H1 (cell line): ENCODE measurements at places on chromosomes 12 and 14. TPM values are rescaled to one million over a fixed set of nuclear protein-coding genes. Genes with fewer than 3 reads are reported as not detected.

DNA sequence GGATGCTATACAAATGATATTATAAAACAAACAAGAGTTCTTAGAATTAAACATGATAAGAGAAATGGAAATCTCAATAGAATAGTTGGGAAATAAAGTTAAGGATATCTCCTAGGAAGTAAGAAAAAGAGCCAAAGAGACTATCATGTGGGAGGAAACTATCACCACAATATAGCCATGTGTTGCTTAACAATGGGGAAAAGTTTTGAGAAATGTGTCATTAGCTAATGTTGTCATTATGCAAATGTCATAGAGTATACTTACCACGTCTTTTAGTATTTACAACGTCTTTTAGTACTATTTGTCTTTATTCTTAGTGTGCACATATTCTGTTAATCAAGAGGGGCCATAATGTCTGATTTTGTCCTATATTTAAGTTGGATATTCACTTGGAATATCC lies 58.7 kb downstream of the ZNF641 start:
- no peak for DNase-seq

- no peak for DNase-seq
Measured at GRCh38 chr12:45626965-45627364, 102.5 kb upstream of the ARID2 start.

- DNase-seq: no peak
Measured at GRCh38 chr14:57998766-57999165, 132.9 kb upstream of the SLC35F4 start.

- no peak for DNase-seq
Measured at GRCh38 chr12:68861890-68862289, 53.9 kb downstream of the MDM2 start.

GRCh38 chr12:110694330-110694901 lies 5.5 kb upstream of the HVCN1 start:
- no peak for DNase-seq

DNA sequence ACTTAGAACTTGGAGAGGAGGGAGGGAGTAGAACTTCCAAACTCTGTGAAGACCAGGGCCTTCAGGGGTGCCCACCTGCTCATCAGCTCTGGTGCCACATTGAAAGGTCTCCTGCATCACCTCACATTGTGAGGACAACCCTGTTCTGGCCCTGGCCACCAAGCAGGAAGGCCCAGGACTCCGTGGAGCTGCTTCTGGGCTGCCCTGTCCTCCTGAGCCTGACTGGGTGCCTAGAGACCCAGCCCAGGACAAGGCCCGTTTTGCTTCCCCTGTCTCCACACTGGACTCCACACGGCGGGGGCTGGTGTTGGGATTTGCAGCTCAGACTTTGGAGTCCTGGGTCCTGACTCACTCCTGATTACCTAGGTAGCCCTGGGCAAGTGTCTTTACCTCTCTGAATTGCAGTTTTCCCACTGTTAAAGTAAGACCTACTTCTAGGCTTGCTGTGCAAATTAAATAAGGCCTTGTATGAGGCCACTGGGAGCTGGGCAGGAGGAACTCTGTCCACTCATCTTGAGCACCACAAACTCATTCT lies 12.5 kb upstream of the KRT82 start:
- DNase-seq: no peak

DNA sequence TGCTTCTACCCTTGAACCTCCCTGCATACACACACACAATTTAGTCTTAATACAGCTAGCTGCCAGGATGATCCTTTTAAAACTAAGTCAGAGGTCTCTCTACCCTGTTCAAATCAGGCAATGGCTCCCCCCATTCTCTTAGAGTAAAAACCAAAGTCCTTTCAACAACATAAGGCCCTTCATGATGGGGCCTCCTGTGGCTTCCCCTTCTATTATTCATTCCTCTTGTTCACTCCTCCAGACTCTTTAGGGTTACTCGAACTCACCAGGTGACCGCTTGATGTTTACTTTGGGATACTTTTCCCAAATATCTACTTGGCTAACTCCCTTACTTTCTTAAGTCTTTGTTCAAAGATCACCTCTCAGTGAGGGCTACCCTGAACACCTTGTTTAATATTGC lies 30.4 kb downstream of the DENND5B start:
- no peak for DNase-seq

DNA sequence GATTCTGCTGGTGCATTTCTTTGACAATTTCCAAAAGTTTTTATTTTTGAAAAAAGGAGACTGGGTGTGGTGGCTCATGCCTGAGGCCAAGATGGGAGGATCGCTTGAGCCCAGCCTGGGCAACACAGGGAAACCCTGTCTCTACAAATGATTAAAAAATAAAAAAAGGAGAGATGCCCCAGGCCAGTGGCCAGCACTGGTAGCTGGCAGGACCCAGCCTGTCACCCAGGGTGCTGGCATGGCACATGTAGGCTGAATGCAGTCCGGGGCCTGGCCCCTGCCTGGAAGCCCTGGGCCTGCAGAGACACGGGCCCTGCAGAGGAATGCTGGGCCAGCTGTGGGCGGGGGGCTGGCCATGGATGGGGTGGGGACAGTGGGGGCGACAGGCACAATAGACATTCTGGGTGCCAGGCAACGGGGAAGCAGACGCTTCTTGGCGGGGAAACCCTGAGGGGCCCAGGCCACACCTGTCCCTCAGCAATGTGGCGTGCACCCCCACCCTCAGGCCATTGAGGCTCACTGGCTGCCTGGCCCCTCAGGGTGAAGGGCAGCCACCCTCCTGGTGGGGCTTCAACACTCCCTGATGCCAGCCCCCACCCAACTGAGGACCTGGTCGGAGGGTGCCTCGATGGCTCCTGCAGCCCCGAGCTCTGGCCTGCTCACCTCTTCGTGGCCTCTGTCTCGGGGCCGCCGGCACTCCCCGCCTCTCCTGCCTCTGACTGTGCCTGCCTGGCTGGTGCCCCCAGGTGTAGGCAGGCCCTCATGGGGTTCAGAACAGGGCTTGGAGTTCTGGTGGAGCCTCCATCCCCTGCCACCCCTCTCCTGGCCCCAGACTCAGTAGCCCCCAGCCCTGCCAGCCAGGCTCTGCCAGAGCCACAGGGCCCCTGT lies 12.1 kb downstream of the TRMT61A start:
- no peak for DNase-seq

DNA sequence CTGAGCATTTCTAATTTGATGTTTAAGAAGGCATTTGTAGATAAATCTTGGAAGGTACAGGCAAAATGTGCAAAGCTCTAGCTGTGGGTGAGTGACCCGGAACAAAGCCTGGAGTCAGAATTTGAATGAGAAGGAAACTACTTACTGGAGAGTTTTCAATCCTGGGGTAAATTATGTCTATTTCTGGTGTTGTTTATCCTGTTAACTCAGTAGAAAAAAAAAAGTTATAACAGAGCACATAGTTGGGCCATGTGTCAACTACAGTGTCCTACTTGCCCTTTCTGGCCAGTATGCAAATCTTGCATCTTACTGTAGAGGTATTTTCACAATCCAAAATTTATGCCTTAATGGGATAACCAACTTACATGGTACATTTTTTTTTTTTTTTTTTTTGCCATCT lies 182.3 kb downstream of the SYNE2 start:
- DNase-seq: no peak

- DNase-seq: no peak
Measured at GRCh38 chr14:50095895-50096294, 20.5 kb downstream of the VCPKMT start.

DNA sequence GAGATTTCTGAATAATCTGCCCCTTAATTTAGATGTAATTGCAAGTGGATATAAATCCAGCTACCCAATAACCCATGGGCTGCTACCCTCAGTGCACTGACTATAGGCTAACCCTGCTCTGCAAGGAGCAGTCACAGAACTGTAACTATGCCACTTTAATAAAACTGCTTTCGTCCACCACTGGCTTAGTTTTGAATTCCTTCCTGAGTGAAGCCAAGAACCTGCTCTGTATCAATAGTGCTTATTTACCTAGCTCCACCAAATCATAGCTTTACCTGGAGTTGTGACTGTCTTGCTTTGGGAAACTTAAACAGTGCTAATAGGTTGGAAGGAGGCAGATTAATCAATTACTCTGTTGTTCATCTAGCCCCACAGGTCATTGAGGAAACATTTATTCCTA lies 1524.4 kb upstream of the SEL1L start:
- DNase-seq: no peak

GRCh38 chr12:49716553-49716952 lies 9.3 kb upstream of the FMNL3 start:
- DNase-seq: no peak

DNA sequence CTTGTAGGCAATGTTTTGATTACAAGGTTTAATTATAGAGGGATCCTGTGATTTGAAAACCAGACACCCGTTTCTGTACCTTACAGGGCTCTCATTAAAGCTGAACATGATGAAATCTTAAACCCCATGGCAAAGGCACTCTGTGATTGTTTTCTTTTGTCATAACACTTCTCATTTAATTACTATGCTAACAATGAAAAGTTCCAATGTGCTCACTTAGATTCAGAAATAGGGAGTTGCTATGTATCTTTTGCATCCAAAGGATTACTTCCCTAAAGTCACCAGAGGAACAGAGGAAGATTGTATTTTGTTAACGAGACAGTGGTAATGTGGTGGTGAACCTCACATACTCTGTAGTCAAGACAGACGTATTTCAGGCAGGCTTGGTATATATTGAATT lies 81.5 kb upstream of the MYF6 start:
- no peak for DNase-seq

GRCh38 chr12:113049976-113050742 lies 6.4 kb upstream of the DTX1 start:
- no peak for DNase-seq

GRCh38 chr12:125300249-125300648 lies 235.0 kb downstream of the AACS start:
- DNase-seq: no peak

- DNase-seq: no peak
Measured at GRCh38 chr12:67698672-67699581, 50.4 kb downstream of the DYRK2 start.

DNA sequence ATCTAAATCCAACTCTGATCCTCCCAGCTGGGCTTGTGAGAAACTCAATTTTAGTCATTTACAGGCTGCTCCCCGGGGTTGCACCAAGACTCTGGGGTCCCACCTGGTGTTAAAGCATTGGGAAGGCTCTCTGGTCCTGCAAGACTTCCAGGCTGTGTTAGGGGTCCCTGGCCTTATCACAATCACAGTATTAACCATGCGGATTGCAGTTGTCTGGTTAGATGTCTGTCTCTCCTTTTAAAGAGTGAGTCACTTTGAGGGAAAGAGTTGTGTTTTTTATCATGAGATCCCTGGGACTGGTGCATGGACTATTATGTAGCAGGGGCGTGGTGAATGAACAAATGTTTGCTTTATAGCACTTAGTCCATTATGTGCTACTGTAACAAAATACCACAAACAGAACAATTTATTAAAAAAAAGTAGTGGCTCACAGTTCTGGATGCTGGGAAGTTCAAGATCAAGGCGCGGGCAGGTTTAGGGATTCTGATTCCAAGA lies 531.4 kb downstream of the FUT8 start:
- DNase-seq: no peak

DNA sequence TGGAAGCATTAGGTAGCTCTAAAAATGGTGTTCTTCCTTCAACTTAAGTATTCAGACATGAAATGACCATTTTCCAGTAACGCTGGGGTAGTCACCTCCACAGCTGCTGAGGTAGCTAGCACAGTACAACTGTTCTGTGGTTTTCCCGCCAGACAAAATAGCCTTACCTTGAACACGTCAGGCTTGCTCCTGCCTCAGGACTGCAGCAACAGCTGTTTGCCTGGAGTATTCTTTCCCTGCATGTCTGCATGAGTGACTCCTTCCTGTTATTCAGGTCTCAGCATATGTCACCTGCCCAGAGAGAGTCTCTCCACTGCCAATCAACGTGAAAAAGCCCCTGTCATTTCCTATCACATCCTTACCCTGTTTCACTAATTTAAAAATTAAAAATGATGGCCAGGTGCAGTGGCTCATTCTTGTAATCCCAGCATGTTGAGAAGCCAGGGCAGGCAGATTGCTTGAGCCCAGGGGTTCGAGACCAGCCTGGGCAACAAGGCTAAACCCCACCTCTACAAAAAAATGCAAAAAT lies 37.9 kb downstream of the WDR89 start:
- DNase-seq: no peak

- no peak for DNase-seq
Measured at GRCh38 chr12:68646484-68646883, 35.8 kb downstream of the RAP1B start.

DNA sequence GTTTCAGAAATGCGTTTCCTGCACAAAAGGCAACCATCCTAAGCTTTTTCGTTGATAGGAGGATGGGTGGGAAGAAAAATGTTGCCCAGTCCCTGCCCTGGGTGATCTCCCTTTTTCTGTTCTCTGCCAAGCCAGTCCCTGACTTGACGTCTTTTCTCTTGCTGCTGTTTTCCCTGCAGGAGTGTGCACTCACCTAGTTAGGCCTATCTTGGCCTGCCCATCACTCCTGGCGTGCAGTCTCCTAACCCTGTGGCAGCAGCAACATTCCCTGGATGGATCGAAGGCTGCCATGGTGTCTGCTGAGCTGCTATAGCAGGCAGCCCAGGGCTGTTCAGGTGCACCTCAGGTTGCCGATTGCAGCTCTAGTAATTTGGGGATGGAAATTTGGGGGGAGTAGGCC lies 1.2 kb downstream of the UNC119B start:
- DNase-seq: no peak

DNA sequence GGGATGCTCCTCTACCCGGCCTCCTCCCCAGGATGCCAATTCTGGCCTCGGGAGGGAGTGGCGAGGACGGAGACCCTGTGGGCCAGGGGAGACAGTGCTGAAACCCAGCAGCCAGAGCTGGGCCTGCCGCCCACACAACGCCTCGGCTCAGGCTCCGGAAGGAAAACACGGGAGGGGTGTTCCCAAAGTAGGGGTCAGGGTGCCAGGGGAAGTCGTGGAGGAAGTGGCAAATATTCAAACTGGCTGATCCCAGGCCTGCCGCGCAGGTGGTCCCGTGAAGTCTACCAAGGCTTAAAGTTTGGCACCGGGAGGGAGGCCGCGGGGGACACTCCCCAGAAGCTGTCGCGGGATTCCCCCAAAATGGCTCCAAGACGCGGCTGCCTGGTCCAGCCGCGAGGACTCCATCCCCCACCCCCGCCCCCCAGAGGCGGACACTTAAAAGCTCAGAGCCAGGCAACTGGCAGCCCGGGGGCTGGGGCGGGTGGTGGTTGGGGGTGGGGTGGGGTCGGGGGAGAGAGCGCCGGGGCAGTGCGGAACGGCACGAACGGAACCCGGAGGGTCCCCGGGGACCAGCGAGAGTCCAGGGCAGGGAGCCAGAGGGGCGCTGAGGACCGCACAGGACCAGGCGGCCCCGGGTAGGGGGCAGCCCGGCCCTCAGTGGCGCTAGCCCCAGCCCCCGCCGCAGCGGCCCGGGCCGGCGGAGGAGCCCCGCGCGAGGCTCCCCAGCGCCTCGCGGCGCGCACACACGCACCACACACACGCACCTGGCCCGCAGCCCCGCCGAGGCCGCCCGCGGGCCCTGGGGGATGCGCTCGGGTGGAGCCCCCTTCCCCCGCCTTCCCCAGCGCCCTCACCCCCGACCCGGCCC lies 20.0 kb downstream of the BEGAIN start:
- no peak for DNase-seq

SDR9C7 gene
- not detected in 2 replicates for total RNA-seq

CLEC4C gene
- total RNA-seq: 0.76 TPM in 1 of 2 replicates, not detected in the other

EFS gene
- total RNA-seq: 27.8 and 29.0 TPM in 2 replicates

SYT1 gene
- total RNA-seq: 34.6 and 35.3 TPM in 2 replicates

TEX52 gene
- not detected in 2 replicates for total RNA-seq

DLGAP5 gene
- 150 and 155 TPM in 2 replicates for total RNA-seq

LRRC10 gene
- not detected in 2 replicates for total RNA-seq

TMEM119 gene
- 0.48 and 0.61 TPM in 2 replicates for total RNA-seq

KCNA1 gene
- 0.23 and 0.30 TPM in 2 replicates for total RNA-seq

SCYL2 gene
- total RNA-seq: 45.0 and 48.7 TPM in 2 replicates
